ENCODE measurements at places on chromosomes 11 and 22.

- H3K27ac ChIP-seq, result no peak overlapping the region
- H3K36me3 ChIP-seq, result no peaks in the 10 kb centered on the region
- H3K4me1 ChIP-seq, result no peaks in the 10 kb centered on the region
- no peak overlapping the region for H3K4me3 ChIP-seq
- DNase-seq, result no peak
Observed at GRCh38 chr11:126764231-126764630, 236.3 kb downstream of the KIRREL3 start.

DNA sequence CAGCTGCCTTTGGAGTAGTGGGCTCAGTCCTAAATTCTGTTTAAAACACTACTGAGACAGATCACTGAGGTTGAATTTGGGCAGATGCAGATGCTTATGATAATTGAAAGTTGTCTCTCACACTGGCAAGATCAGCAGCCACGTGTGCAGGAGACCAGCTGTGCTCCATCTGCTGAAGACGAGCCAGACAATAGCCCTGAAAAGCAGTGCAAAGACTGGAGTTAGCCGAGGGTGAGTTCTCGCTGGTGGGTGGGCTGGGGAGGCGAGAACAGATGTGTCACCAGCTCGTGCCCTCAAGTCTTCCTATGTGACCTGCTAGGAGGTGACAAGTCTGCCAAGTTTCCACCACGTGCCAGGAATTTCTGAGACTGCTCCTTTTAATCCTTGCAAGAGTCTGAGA, 661.3 kb upstream of the B3GAT1 start:
- H3K4me3 ChIP-seq, result no peak overlapping the region
- no peaks in the 10 kb centered on the region for H3K36me3 ChIP-seq
- no peak overlapping the region for H3K27ac ChIP-seq
- no peaks in the 10 kb centered on the region for H3K4me1 ChIP-seq

DNA sequence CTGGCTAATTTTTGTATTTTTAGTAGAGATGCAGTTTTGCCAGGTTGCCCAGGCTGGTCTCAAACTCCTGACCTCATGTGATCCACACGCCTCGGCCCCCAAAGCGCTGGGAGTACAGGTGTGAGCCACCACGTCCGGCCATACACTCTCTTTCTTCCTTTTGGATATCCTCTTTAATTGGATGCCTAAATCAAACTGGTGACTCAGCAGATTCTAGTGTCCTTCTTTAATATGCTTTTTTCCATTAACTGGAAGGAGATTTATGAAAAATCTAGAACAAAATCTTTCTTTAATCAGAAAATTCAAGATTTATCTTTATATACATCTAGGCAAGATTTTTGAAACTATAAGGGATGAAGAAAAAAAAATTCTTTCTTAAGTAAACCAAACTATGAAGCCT, 969.3 kb upstream of the CCDC90B start:
- H3K27ac ChIP-seq, result no peak overlapping the region
- no peaks in the 10 kb centered on the region for H3K4me1 ChIP-seq
- no peak for DNase-seq
- H3K4me3 ChIP-seq, result no peak overlapping the region
- no peaks in the 10 kb centered on the region for H3K27me3 ChIP-seq

- no peaks in the 10 kb centered on the region for H3K27me3 ChIP-seq
- no peak for DNase-seq
- H3K36me3 ChIP-seq, result peaks cover 23% of the 10 kb centered on the region
- no peak overlapping the region for H3K4me3 ChIP-seq
- no peak overlapping the region for H3K27ac ChIP-seq
- peaks cover 6% of the 10 kb centered on the region for H3K4me1 ChIP-seq
Observed at GRCh38 chr11:133919330-133920108, 37.2 kb downstream of the IGSF9B start.

GRCh38 chr11:556662-557256, 3.8 kb downstream of the LMNTD2 start:
- peaks cover 9% of the 10 kb centered on the region for H3K27me3 ChIP-seq
- H3K27ac ChIP-seq, result no peak overlapping the region
- peaks cover 11% of the 10 kb centered on the region for H3K4me1 ChIP-seq

- no peak overlapping the region for H3K4me3 ChIP-seq
- H3K4me1 ChIP-seq, result peaks cover 79% of the 10 kb centered on the region
- DNase-seq, result peak; percentile 1
- H3K27me3 ChIP-seq, result no peaks in the 10 kb centered on the region
- H3K36me3 ChIP-seq, result peaks cover 5% of the 10 kb centered on the region
Observed at GRCh38 chr11:12158909-12159308, 48.5 kb downstream of the MICAL2 start.

GRCh38 chr11:72377596-72377995, 56.7 kb downstream of the CLPB start:
- no peaks in the 10 kb centered on the region for H3K4me1 ChIP-seq
- H3K4me3 ChIP-seq, result no peak overlapping the region
- no peak overlapping the region for H3K27ac ChIP-seq
- peaks cover 9% of the 10 kb centered on the region for H3K36me3 ChIP-seq
- no peak for DNase-seq

DNA sequence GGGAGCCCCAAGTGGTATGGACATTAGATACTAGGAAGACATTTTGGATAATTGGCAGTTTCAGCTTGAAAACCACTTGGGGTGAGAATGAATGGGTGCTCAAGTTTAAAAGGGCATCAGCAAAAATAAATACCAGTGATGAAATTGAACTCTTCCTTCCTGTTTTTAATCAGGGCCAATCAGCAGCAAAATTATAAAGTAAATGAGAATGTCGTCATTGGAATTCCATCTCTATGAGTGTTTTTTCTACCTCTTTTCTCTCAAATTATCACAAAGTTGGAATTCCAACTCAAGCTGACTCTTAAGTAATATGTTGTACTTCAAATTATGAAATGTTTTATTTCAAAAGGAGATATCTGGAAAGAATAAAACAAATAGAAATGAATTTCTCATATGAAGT, 730.6 kb downstream of the METTL15 start:
- no peak for DNase-seq
- H3K27me3 ChIP-seq, result no peaks in the 10 kb centered on the region
- H3K4me1 ChIP-seq, result no peaks in the 10 kb centered on the region
- H3K36me3 ChIP-seq, result no peaks in the 10 kb centered on the region

DNA sequence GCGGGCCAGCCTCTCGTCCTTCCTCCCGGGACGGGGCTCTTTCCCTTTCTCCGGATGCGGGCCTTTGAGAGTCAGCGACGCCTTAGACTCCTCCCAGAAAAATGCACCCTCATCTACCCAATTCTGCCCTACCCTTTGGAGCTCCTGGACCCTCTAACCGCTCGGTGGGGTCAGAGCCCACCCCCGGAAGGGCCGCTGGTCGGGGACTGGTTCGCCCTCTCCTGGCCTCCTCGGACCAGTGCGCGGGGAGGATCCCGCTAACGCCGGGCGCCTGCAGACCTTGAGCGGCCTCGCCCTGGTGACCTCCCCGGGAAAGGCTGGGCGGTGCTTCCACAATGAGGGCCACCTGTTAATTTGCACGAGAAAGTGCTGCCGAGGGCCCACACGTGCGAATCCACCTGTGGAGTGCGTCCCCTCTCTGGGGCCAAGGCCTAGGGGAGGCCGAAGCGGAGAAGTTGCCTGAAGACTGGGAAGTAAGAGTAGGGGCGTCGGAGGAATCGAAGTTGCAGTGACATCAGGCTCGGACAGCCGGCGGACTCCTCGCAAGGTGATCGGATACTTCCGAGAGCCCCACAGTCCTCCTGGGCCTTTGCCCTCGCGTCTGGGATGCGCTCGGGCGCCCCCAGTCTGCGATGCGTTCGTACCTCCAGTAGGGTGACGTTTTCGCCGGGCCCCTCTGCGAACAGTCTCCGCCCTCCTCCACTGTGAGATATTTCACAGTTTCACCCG, 61.5 kb downstream of the ENDOD1 start:
- H3K27me3 ChIP-seq, result peaks cover 10% of the 10 kb centered on the region
- H3K4me3 ChIP-seq, result peak overlapping the region; percentile 84
- peak; percentile 89 for DNase-seq
- H3K4me1 ChIP-seq, result peaks cover 54% of the 10 kb centered on the region

DNA sequence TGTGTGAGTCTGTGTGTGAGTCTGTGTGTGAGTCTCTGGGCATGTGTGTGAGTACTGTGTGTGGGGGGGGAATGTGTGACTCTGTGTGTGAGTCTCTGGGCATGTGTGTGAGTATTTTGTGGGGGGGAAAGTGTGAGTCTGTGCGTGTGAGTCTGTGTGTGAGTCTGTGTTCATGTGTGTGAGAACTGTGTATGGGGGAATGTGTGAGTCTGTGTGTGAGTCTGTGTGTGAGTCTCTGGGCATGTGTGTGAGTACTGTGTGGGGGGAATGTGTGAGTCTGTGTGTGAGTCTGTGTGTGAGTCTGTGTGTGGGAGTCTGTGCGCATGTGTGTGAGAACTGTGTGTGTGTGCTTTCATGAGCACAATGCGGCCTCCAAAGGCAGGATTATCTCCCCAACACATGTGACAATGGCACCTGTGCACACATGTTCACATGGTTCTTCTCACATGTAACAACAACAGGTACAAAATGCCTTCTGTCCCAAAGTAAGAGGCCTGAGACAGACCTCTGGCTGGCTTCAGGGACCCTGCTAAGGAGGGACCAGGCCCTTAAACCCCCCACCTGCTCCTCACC, 1.6 kb downstream of the CD5 start:
- H3K4me1 ChIP-seq, result peaks cover 47% of the 10 kb centered on the region
- no peak overlapping the region for H3K27ac ChIP-seq
- peaks cover 32% of the 10 kb centered on the region for H3K36me3 ChIP-seq
- no peaks in the 10 kb centered on the region for H3K27me3 ChIP-seq

GRCh38 chr11:73114110-73114834, 27.8 kb downstream of the FCHSD2 start:
- no peaks in the 10 kb centered on the region for H3K27me3 ChIP-seq
- H3K27ac ChIP-seq, result no peak overlapping the region
- peaks cover 16% of the 10 kb centered on the region for H3K36me3 ChIP-seq
- H3K4me1 ChIP-seq, result peaks cover 4% of the 10 kb centered on the region
- no peak for DNase-seq

GRCh38 chr11:44615913-44616791, 50.7 kb downstream of the CD82 start:
- H3K4me3 ChIP-seq, result no peak overlapping the region
- peaks cover 65% of the 10 kb centered on the region for H3K36me3 ChIP-seq
- peaks cover 47% of the 10 kb centered on the region for H3K4me1 ChIP-seq
- no peak for DNase-seq
- H3K27ac ChIP-seq, result no peak overlapping the region
- no peaks in the 10 kb centered on the region for H3K27me3 ChIP-seq

GRCh38 chr11:107882095-107882820, 23.7 kb upstream of the SLC35F2 start:
- H3K4me3 ChIP-seq, result no peak overlapping the region
- no peaks in the 10 kb centered on the region for H3K4me1 ChIP-seq
- DNase-seq, result no peak
- H3K36me3 ChIP-seq, result no peaks in the 10 kb centered on the region
- H3K27ac ChIP-seq, result no peak overlapping the region

GRCh38 chr11:44305470-44306051, 4.4 kb downstream of the ALX4 start:
- H3K4me1 ChIP-seq, result peaks cover 35% of the 10 kb centered on the region
- H3K36me3 ChIP-seq, result no peaks in the 10 kb centered on the region
- H3K27me3 ChIP-seq, result peaks cover 85% of the 10 kb centered on the region
- no peak overlapping the region for H3K27ac ChIP-seq

DNA sequence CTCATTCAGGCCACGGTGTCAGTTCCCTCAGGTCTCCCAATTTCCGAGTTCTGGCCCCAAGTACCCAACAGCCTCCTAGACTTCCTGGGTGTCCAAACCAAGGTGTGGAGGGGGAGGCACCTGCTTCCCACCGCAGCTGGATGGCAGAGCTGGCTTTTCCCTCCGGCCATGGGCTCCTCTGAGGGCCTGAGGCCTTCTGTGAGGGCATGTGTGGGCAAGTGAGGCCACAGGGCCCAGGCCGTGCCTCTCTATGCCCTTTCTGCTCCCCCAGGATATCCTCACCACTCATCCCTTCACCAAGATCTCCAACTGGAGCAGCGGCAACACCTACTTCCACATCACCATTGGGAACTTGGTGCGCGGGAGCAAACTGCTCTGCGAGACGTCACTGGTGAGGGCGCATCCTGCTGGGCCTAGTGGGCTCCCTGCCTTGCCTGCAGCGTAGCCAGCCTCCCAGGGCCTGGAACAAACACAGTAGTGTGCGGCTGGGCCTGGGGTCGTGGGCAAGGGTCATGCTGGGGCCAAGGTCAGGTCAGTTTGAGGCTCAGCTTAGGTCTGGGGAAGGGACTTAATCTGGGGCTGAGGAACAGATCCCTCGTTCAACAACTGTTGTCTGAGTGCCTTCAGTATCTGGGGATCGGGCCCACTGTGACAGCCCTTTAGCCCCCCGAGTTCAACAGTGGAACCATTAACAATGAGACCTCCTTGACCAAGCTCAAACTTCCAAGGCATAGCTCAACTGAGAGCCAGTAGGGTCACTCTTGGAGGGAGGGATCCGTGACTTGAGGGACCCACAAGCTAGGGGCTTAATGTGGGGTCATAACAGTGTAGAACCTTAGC, 85.8 kb downstream of the MYO7A start:
- H3K36me3 ChIP-seq, result no peaks in the 10 kb centered on the region
- no peak overlapping the region for H3K27ac ChIP-seq
- H3K27me3 ChIP-seq, result no peaks in the 10 kb centered on the region
- DNase-seq, result no peak

GRCh38 chr11:94326947-94327346, 22.6 kb downstream of the IZUMO1R start:
- H3K27me3 ChIP-seq, result peaks cover 2% of the 10 kb centered on the region
- DNase-seq, result no peak
- no peaks in the 10 kb centered on the region for H3K36me3 ChIP-seq
- no peaks in the 10 kb centered on the region for H3K4me1 ChIP-seq

DNA sequence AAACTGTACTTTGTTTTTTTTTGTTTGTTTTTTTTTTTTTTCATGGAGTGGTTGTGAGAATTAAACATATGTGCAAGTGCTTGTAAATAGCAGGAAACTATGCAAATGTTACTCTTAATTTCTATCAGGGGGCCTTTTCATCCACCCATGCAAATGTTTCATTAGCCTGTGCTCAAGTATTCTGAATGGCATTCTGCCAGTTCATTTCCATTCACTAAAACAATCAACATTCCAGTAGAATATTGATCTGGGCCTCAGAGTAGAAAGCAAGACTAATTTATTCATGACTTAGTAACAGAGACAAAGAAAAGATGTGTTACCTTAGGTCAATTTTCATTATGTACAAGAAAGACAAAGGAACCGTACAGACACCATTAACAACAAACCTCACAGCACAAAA, 971.4 kb downstream of the DLG2 start:
- no peak overlapping the region for H3K27ac ChIP-seq
- H3K27me3 ChIP-seq, result no peaks in the 10 kb centered on the region
- no peak overlapping the region for H3K4me3 ChIP-seq

- no peak for DNase-seq
- no peaks in the 10 kb centered on the region for H3K36me3 ChIP-seq
- peaks cover 13% of the 10 kb centered on the region for H3K27me3 ChIP-seq
- no peak overlapping the region for H3K27ac ChIP-seq
Observed at GRCh38 chr11:119497717-119498116, 74.7 kb upstream of the THY1 start.

DNA sequence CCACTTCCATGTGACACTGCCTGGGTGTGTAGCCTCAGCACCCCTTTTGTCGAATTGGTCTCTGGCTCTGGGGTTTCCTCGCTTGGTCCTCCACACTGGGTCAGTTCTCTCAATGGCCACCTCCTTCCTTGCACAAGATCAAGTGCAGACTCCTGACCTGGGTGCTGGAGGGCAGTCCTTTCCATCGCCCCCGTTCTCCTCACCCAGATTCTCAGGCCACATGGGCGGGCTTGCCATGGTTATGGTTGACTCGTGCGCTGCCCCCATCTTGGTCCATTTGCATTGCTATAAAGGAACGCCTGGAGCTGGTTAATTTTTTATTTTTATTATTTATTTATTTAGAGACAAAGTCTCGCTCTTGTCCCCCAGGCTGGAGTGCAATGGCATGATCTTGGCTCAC, 5.5 kb upstream of the PARVB start:
- no peak overlapping the region for H3K4me3 ChIP-seq
- H3K27me3 ChIP-seq, result no peaks in the 10 kb centered on the region
- H3K4me1 ChIP-seq, result peaks cover 19% of the 10 kb centered on the region
- no peak for DNase-seq

Data from activated naive CD8-positive, alpha-beta T cell treated with anti-CD3 and anti-CD28 coated beads, Interleukin-2, amount 50 U/mL, for 24 hours (primary cell).